GM19239 (cell line): ENCODE measurements at places on chromosomes 4 and X.
A peak's percentile ranks its signal among the peaks of the same experiment; 100 is the strongest.

DNA sequence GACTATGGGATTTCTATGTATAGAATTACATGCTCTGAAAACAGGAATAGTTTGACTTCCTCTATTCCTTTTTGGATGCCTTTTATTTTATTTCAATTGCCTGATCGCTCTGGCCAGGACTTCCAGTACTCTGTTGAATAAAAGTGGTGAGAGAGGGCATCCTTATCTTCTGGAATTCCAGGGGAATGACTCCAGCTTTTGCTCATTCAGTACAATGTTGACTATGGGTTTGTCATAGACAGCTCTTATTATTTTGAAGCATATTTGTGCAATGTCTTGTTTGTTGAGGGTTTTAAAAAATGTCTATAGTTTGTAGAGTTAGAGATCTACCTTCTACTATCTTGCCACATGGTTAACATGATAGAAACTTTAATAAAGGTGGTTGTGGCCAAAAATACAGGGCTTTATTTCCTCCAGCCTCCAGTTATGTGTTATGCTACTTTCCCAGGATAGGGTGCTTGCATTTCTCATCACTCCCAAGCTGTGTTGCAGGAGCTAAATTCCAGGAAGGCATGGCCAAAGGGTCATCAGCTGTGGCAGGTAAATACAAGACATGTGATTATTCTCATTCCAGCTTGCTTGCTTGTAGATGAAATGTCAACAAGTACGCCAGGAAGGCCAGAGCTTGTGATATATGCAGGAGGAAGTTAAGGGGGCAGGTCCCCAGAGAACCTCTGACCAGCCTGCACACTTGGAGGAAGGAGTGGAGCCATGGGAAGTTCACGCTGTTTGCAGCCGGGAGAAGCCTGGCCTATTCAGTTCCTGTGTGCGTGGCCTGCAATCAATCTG is 142.4 kb upstream of the CPXCR1 start:
- no peak for DNase-seq

DNA sequence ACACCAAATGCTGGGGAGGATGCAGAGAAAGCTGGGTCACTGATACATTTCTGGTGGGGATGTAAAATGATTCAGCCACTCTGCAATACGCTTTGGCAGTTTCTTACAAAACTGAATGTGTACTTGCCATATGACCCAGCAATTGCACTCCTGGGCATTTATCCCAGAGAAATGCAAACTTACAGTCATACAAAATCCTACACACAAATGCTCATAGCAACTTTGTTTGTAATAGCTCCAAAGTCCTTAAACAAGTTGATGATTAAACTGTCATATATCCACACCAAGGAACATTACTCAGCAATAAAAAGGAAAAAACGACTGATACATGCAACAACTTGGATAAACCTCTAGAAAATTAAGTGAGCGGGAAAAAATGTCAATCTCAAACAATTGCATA is 12.3 kb downstream of the MID1 start:
- no peak for DNase-seq

GRCh38 chrX:29432534-29432933 is 782.8 kb upstream of the MAGEB2 start:
- DNase-seq = no peak

DNA sequence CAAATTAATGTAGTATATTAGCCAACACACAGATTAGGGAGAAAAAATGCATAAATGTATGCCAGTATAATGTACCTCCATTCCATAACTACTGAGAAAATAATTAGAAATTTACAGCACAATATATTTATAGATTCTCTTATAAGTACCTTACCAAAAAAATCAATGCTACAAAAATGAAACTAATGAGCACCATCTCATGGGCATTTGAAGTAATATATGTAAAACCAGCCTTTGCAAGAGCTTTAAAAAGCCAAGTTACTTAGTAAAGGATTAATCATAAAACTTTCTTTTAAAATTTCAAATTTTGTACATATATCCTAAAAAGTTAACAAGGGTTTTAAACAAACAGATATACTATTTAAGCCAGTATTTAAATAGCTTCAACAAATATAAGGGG is 43.2 kb downstream of the LRBA start:
- no peak for DNase-seq

DNA sequence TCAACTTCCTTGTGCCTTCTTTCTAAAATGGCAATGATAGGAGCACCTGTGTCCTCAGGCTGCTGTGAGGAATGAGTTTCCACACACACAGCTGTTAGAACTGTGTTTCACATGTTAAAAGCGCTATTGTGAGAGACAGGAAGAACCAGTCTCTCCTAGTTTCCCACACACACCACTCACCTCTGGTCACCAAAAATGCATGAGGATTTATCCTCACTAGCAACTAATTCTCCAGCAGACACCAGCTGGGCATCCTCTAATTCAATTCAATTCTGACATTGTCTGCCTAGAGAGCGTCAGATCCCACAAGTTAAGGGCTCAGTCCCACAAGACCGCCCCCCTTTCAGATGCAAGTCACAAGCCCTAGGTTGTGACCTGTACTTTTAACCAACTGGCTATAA is 29.0 kb upstream of the SLC2A9 start:
- no peak for DNase-seq

DNA sequence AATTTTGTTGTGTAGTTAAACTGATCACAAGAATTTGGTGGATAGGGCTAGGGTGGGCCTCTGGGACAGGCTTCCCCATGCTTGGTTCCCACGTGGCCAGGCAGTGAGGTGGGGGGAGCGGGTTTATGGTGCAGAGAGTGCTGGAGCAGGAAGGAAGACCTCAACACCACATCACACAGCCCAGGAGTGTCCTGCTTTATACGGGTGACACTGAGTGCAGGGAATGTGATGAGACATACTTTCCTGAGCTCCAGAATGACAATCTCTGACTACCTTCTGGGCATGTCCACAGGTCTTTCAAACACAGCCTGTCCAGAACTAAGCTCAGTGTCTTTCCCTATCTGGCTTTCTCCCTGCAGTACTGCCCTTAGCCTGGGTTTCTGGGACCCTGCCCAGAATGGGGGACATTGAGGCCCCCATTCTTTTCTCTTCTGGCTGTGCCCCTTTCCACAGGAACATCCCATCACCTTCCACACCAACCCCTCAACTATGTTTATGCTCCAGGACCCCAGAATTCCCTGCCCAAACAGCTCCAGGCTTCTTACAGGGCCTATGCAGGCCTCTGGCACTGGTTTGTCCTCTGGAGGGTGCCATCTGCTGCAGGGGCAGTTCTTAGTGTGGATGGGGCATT is 36.5 kb upstream of the RASL11B start:
- no peak for DNase-seq

GRCh38 chr4:46953564-46953963 is 39.8 kb downstream of the GABRA4 start:
- no peak for DNase-seq

- peak; percentile 12 for DNase-seq
These were observed 31.5 kb upstream of the IL21 start for GRCh38 chr4:122652379-122652778.

- no peak for DNase-seq
These were observed 24.1 kb downstream of the MSMO1 start for GRCh38 chr4:165351359-165352130.

GRCh38 chr4:56737666-56738065 is 56.6 kb upstream of the HOPX start:
- DNase-seq = no peak

GRCh38 chr4:158906073-158906472 is 137.2 kb downstream of the FNIP2 start:
- peak; percentile 9 for DNase-seq

GRCh38 chr4:128676095-128676494 is 133.4 kb upstream of the JADE1 start:
- DNase-seq = no peak

DNA sequence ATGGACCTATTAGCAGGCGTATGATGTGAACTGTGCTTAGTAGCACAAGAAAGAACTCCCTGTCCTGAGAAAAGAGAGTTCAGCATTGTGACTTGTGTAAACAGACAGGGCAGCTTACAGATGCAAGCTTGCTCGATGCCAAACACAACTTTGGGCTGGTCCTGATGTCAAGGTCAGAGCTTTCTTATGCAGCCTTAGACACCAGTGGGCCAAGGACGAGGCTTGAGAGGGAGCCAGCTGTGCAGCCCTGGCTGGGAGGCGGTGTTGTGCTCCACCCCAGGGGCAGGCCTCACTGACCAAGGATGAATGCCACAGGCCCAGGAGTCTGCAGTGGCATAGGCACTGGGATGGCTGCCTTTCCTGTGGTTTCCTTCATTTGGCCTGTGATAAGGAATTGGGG is 35.4 kb downstream of the JADE1 start:
- no peak for DNase-seq

DNA sequence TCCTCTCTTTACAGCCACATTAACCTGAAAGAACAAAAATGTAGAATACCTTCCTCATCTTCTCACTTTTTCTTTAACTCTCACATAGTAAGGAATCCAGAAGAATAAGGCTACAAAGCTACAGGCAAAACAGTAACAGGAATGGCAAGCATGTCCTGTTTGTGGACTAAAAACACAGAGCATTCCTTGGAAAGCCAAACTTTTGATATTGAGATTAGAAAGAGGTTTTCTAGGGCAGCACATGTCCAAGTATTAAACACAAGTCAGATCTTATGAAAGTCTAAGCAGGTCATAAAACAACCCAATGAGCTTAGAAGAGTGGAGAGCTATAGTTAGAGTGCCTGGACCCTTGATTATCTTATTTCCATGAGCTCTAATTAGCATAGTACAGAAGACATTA is 58.2 kb upstream of the FAM9C start:
- DNase-seq = no peak

GRCh38 chr4:182225257-182225852 is 17.8 kb upstream of the TENM3 start:
- no peak for DNase-seq

DNA sequence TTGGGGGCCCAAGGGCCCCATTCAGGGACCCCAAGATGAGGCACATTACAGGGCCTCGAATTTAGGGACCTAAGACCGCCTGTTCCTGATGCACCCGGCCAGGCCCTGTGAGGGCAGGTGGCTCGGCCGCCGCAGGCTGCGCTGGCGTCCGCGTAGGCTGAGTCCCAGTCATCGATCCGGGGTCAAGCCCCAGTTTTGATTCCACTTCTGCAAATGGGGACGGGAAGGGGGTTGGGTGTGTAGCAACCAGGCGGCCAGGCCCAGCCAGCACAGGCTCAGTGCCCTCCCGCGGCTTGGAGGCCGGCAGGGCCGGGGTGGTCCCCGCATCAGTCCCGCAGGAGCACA is 327 bp downstream of the PNPLA4 start:
- peak; percentile 6 for DNase-seq

- no peak for DNase-seq
These were observed 451.5 kb upstream of the FAM241A start for GRCh38 chr4:111693758-111694157.

- DNase-seq = no peak
These were observed 27.1 kb downstream of the AWAT2 start for GRCh38 chrX:70022616-70023015.

- no peak for DNase-seq
These were observed 1670.4 kb upstream of the AGA start for GRCh38 chr4:179112441-179113170.

DNA sequence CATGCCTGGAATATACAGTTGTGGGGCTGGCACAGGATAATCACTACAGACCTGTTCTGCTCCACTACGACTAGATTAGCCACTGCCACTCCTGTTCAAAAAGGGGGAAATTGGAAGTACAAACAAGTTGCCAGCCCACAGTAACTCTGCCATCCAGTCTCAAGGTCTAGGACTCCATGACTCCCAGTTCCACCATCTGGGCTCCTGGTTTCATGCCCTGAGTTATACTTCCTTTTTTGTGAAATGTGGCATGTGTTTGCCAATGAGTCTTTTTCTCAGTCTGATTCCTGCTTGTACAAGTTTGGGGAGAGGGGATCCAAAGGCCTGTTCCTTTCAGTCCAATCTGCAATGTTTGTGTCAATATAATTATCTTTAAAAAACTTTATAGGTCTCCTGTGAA is 1.0 kb upstream of the BLOC1S4 start:
- no peak for DNase-seq

GRCh38 chrX:68684291-68684918 is 36.9 kb downstream of the STARD8 start:
- DNase-seq = no peak

- DNase-seq = no peak
These were observed 63.9 kb downstream of the PTCHD1 start for GRCh38 chrX:23398570-23398969.

DNA sequence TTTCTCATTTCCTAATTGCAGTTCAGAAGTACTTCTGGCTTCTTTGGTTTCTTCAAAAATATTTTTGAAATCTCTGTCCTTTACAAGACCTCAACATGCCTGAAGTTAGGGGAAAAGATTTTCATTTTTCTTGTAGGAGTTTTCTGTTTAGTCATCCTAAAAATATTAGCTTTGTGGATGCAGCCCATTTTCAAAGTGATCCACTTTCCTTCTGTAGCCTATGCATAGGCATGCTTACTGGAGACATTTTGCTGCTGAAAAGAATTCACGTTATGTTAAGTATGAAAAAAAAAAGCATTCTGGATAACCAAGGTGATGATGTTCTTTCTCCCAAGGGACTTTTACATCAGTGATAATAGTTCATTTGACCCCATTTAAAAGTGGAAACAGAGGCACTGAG is 245.6 kb downstream of the THOC2 start:
- DNase-seq = no peak

DNA sequence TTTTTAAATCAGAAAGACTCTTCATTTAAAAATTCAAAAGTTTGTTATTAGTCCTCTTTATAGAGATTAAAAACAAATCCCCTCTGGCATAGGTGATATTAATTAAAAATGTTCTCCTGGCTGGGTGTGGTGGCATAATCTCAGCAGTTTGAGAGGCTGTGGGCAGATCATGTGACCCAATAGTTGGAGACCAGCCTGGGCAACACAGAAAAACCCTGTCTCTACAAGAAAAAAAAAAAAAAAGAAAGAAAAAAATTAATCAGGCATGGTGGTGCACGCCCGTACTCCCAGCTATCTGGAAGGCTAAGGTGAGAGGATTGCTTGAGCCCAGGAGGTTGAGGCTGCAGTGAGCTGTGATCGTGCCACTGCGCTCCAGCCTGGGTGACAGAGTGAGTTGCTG is 38.9 kb downstream of the RASGEF1B start:
- DNase-seq = no peak

- peak; percentile 46 for DNase-seq
These were observed 90.1 kb downstream of the IRF2 start for GRCh38 chr4:184384056-184384809.

DNA sequence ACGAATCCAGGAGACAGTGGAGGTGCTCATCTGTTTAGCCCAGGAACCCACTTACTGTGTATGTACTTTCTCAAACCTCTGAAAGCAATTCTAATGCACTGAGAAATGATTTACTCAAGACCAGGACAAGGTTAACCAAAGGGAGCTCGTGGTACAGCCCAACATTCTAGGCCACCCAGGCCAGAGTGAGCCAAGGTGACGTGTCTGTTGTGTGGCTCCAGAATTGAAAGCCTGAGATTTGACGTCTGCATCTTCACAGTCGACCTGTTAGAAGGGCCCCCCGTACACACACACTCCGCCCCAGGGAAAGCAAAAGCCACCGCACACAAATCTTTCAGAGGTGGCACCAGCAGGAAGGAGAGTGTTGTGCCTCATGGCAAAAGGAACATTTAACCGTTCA is 2.3 kb downstream of the MAP3K15 start:
- DNase-seq = peak; percentile 36

GRCh38 chr4:45102716-45103115 is 376.4 kb upstream of the GNPDA2 start:
- DNase-seq = no peak

GRCh38 chr4:85577307-85577706 is 102.4 kb downstream of the ARHGAP24 start:
- DNase-seq = no peak
